Dermis microvascular lymphatic vessel endothelial cell (primary cell): ENCODE measurements at places on chromosomes 3 and 15.
A peak's percentile ranks its signal among the peaks of the same experiment; 100 is the strongest.

DNA sequence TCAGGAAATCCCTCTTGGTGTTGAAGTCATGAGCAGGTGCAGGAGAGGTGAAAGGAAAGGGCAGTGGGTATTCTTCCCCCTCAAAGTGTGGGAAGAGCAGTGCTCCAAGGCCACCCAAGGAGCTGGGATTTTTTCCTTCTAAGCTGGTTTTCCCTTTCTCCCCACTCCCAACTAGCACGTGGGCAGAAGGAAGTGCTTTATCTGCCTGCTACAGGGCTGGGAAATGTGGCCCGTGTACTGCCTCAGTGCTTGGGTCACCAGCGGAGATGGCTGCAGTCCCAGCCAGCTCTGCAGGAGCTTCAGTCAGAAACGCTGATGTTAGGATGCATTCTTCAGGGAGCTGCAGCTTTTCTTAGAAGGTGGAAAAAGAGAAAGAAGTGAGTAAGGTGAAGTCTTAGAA lies 99.2 kb downstream of the CACNA1D start:
- DNase-seq = no peak

- no peak for DNase-seq
Measured at GRCh38 chr3:159252274-159252673, 450.4 kb downstream of the MFSD1 start.

GRCh38 chr3:190375246-190375645 lies 12.7 kb upstream of the CLDN16 start:
- DNase-seq = no peak

DNA sequence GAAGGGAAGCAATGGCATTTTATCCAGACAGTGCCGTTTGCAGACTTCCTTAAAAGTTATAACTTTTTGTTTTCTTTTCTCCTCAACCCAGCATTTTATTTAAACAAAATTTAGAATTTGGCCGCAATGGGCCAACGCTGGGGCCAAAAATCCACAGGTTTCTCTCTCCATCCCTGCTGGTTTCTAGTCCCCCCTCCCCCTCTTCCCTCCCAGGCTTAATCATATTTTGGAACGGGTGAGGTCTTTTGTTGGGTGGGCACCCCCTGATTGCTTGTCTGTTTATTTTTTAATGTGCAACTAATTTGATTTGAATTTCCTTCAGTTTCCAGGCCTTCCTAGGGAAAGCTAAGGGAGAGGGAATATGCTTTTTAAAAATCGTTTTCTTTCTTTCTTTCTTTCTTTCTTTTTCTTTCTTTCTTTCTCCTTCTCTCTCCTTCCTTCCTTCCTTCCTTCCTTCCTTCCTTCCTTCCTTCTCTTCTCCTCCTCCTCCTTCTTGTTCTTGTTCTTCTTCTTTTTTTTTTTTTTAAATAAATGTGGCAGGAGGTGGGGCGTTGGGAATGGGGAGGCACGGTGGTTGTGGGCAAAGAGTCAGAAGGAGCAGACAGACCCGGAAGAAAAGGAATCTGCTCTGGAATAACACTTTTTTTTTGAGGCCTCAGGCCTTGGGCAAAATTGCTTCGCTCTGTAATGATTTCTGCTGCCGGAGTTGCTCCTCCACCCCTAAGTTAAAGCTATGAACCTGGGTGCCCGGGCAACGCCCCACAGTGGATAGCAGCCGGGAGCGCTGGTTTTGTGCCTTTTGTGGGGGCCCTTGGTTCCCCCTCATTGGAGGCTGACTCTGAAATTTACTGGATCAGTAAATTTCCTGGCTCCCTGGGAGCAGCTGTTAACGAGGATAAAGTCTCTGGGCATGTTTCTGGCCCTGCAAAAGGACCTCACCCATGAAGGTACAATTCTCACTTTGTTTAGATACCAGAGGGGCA lies 1.9 kb downstream of the FNDC3B start:
- peak; percentile 44 for DNase-seq

GRCh38 chr3:107240183-107241091 lies 136.8 kb upstream of the CCDC54 start:
- peak; percentile 54 for DNase-seq

- no peak for DNase-seq
Measured at GRCh38 chr3:123335007-123335670, 113.8 kb downstream of the ADCY5 start.

GRCh38 chr15:78104119-78104479 lies 11.7 kb downstream of the SH2D7 start:
- no peak for DNase-seq

DNA sequence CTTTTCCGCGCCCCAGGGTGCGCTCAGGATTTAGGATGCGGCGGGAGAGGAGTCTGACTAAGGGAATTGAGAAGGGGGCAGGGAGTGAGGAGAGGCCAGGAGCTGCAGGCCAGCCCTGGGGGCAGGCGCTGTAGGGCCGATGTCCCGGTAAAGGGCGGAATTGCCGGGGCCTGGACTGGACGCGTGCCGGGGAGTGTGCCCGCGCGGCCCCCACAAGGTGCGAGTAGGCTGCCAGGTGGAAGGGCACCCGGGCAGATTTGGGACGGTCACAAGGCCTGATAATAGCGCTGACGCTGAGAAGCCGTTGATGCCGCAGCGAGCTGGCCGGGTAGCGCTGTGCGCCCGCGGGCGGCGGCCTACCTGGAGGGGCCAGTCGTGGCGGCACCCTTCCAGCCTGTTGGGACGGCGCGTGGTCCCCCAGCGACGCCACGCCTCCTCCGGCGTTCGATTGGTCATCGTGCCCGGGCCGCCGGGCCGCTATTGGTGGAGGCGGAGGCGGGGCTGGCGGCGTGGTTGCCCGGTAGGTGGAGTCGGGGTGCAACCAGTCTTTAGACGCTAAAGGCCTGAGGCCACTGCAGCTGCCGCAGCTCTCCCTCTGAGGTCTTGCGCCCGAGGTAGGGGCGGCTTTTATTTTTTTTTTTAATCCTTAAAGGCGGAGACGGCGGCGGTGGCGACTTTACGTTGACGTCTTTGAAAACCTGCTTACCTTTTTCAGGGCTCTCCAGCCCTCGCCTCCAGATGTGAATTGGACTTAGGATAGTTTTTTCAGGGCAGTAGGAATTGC lies 903 bp downstream of the SLC25A38 start:
- peak; percentile 71 for DNase-seq

- no peak for DNase-seq
Measured at GRCh38 chr3:32421185-32421584, 29.5 kb downstream of the CMTM7 start.

- DNase-seq = no peak
Measured at GRCh38 chr3:15450438-15451215, 23.2 kb downstream of the EAF1 start.

GRCh38 chr3:123480428-123480827 lies 31.5 kb upstream of the ADCY5 start:
- DNase-seq = no peak

DNA sequence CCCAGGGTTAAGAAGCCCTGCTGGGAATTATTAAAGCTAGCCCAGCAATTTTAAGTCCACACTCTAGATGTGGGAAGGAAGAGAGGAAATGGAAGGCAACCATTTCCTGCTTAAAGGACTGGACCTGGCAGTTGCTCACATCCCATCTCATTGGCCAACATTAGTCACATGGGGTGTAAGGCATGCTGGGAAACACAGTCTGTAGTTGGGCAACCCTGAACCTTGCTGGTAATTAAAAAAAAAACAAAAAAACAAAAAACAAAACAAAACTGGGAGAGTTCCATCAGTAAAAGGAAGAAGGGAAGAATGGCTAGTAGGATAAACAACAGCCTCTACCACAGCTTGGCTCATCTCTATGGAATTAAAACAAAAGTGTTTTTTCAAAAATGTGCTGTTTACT lies 136.0 kb downstream of the VGLL4 start:
- no peak for DNase-seq

DNA sequence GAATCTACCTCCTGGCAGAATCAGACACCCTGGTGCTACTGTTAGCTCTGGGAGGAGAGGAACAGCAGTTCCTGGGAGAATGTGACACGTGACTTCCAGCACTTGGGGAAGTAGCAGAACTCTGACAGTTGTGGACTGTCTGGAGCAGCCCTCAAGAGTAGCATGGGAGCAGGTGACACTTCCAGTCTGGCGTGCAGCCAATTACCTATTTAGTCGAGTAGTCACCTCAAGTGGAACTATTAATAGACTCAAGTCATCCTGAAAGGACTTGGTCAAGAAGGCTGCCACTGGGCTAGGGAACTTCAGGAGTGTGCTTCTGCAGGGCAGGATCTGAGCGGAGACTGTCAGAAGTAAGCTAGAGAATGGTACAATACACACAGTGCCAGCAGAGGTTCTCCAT lies 62.3 kb downstream of the MTHFS start:
- DNase-seq = no peak

DNA sequence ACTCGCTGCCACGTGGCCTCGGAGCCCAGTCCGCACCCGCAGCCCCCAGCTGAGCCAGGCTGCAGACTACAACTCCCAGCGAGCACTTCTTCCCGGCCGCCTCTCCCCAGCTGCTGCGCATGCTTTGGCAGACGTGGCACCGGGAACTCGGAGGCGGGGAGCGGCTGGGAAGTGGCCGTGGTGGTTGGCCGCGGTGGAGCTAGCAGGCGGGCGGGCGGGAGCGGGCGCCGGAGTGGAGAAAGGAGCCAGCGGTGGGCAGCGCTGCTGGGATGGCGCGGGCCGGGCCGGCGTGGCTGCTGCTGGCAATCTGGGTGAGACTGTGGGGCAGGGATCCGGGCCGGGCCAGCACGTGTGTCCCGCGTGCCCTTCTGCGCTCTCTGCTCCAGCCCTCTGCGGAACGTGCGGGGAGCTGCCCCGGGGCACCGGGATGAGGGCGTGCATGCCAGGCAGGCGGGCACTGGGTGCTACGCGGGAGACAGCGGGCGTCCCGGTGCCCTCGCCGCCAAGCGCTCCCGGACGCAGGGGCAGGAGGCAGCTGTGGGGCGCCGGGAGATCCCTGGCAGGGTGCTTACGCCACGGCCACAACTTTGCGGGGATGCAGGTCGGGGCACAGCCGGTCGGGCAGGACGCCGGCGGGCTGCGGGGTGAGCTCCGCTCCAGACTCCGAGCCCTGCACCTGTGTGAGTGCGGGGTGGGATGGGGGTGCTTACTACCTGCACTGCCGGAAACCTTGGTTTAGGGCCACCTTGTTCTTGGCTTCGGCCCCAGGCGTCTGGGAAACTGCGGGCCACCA lies at the start of gene PDIA5:
Gene PDIA5, plus strand, starts transcription at position 130 of the 793 bp plus-strand sequence. Its CDS starts 140 bp downstream, at position 270.
- DNase-seq = peak; percentile 94
